ENCODE measurements at places on chromosomes 3 and 15.

DNA sequence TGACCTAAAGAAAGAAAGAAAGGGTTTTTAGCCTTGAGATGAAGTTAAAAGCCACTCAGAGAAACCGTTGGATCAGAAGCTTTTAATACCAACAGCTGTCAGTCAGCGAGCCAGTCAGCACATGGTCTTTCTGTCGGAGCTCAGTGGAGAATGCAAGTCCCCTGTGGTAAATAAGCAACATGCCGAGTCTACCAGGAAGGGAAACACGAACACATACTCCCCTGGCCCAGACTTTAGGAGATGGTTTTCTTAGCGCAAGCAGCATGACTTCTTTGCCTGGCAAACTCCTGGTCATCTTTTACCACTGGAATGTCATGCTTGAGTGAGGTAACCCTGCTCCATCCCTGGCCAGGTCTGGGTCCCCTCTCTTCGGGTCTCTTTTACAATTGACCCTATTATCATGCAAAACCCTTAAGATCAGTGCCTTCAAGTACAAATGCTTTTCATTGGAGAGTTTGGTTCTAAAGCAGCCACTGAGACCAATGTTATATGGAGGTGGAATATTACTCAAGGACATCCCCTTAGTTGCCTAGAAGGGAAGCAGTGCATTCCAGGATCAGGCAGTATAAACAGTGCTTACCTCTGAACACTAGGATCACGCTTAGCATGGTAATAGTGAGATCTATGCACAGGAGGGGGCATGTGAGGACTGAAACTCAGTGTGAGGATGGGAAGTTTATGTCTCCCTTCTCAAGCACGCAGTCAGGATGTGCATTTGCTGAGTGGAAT lies 28.2 kb downstream of the SLCO3A1 start:
- DNase-seq, result no peak

- no peak for DNase-seq
Observed at GRCh38 chr15:92629975-92630626, 25.5 kb downstream of the FAM174B start.

DNA sequence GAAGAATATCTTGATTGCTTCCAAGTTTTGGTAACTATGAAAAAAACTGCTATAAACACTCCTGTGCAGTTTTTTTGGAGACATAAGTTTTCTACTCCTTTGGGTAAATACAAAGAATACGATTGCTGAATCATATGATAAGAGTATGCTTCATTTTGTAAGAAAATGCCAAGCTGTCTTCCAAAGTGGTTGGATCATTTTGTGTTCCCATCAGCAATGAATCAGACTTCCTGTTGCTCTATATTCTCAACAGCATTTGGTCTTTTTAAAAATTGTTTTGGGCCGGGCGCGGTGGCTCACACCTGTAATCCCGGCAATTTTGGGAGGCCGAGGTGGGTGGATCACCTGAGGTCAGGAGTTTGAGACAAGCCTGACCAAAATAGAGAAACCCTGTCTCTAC lies 14.5 kb downstream of the BTD start:
- DNase-seq, result no peak

GRCh38 chr15:100918690-100919480 lies at the start of gene LRRK1:
Gene LRRK1, plus strand, starts transcription at chr15:100919357. Its CDS starts 5,276 bp downstream, at chr15:100924633.
- no peak for DNase-seq

DNA sequence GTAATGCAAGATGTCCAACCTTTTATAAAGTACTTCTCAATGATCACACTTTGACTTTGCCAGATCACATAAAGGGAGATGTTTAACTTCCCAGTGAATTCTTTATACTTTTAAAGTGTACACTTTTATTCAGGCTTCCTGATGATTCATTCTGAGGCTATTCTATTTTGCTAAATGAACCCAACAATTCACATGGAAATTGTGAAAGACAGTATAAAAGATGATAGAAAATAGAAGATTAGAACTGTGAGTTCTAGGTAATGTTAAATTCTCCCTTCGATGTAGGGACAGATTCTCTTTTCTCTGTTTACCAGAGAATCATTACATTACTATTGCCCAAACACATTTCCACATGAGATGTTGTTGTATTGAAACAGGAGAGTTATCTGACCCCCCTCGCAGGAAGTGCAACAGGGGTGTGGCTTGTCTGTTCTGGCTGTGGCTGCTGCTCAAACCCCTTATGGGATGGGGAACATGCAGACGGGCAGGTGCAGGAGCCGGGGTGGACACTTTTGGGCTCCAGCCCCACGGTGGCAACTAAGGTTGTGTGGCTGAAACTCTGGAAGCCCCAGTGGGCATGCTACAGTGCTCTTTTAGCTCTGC lies 131.3 kb upstream of the LRTM1 start:
- DNase-seq, result no peak

DNA sequence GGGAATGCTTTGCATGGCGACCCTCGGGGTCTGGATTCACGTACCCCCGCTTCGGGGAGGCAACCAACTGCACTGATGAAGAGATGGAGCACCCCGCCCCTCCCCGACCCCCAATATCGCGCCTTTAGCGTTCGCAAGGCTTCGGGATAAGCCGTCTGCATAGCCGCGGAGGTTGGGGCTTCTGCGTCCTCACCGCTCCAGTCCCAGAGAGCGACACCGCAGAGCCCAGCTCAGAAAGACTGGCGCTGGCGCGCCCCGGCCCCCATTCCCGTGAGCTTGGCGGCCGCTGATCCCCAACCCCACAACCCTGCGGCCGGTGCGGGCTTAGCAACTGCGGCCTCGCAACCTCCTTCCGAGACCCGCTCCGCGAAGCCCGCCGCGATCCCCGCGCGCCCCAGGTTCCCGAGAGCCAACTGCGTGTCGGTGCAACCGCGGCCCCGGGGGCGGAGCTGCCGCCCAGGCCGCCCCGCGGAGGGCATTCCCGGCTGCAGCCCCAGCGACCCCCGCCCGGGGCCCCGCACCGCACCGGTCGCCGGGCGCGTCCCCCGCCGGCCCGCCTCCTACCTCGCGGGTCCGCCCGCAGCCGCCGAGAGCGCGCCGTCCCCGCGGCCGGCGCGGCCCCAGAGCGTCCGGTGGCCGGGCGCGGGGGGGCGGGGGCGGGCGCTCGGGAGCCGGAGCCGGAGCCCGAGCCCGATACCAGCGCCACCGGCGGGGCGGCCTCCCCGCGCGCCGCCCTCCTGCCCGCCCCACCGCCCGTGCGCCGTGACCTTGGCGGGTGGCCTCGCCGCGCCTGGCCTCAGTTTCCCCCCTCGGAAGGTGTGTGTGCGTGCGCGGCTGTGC lies 79.5 kb downstream of the IQSEC1 start:
- DNase-seq, result no peak

DNA sequence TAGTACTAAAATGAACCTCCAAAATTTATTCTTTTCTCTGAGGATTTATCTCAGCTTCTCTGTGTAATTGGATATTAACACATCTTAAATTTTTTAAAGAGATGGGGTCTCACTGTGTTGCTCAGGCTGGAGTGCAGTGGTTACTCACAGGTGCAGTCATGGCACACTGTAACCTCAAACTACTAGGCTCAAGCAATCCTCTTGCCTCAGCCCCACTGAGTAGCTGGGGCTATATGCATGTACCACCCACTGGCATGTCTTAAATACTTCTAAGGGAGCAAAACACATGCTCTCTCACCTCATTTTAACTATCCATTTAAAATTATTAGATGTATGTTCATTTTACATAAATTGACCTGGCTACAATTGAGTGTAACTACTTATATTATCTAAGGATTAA lies 11.3 kb upstream of the TMEM87A start:
- no peak for DNase-seq

GRCh38 chr3:69961706-69962439 lies 37.7 kb upstream of the SAMMSON start:
- no peak for DNase-seq

Measured in T-helper 9 cell (primary cell).